ENCODE measurements at places on chromosomes 5 and 9.

- no peak for DNase-seq
Measured at GRCh38 chr5:14112998-14113652, 30.0 kb upstream of the TRIO start.

DNA sequence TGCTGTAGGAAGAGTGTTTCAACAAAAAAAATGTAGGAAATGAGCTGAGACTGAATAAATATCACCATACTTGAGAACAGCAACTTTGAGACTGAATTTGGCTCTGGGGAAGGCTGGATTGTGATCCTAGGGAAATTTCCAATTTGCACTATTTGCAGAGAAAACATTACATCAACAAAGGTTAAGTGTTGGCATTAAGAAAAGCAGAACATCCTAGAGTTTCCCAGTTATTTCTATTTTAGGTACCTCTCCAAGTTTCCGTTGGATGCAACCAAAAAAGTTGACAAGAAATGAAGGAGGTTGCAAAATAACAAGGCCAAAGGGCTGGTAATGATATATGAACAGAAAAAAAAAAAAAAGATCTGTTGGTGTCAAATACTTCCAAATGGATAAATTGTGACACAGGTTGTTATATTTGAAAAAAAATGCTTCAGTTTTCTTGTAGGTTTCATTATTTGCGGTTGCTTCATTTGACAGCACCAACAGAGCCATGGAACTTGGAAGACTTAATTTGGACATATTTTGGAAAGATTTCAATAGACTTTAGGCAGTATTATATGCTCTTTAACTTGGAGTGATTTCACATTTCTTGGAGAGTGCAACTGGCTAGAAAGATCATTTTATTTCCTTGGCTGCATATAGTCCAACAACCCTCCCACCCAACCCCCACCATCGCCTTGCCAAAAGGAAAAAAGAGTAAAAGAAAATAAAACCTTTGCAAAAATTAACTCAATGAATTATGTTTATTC is 230.8 kb downstream of the ZNF608 start:
- no peak for DNase-seq

DNA sequence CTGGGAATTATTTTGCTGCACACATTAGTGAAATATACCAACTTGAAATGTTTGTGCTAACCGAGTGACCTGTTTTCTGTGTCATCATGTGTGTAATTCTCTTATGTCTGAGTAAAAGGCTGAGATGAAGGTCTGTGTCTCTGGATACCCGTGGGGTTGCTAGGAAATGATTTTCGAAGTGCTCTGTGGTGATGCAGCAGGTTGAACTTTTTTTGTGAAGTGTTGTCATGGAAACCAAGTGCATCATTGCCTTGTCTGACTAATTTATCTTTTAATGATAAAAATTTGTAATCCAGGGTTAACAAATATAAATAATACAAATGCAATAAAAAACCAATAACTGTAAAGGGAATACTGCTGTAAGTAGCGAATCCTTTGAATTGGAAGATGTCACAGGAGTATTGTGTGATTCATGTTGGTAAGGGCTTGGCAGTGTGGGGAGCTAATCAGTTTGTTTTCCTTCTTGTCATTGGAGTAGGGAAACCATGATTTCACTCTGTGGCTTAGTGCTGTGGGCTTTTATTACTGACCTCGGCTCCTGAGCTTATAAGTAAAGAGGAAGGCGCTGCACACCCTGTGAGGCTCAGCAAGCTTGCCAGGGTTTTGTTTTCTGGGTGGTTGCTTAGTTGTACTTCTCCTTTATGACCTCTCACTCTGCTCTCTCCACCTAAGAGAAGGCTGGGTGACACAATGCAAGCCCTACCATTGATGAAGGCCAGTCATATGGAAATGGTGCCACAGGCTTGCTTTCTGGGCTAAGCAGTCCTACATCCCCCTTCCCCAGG is 22.3 kb downstream of the PDE8B start:
- no peak for DNase-seq

- DNase-seq, result no peak
Measured at GRCh38 chr9:107894572-107895261, 405.1 kb upstream of the KLF4 start.

- DNase-seq, result no peak
Measured at GRCh38 chr9:115024925-115025535, 92.9 kb downstream of the TNC start.

GRCh38 chr5:82512025-82512424 is 233.9 kb upstream of the RPS23 start:
- no peak for DNase-seq

- DNase-seq, result no peak
Measured at GRCh38 chr5:76222318-76222717, 139.1 kb downstream of the SV2C start.

DNA sequence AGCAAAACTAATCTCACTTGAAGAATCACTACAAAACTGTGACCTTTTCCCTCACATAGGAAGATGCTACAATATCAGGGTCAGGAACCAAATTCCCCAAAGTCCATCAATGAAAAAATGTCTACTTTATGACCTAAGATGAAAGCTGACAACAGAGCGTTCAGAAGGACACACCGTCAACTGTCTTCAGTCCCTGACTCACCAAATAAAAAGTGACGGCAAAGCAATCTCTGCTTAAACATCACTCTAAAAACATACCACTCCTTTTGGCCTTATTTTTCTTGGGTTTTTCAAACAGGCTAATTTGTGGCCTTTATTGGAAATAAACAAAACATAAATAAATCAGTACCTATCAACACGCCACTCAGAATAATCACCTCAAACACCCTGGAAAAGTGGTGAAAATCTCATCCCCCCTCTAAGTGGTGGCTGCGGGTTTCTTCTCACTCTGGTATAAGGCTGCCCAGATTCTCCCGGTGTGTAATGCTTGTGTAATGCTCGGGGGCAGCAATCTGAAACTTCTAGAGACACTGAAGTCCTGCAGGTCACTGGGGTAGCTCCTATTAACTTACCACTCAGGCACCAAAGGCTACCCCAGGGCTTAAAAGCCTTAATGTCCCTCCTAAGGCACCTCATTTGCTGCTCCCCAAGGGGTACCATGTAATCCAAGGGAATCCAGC is 29.5 kb downstream of the SEMA4D start:
- DNase-seq, result no peak

DNA sequence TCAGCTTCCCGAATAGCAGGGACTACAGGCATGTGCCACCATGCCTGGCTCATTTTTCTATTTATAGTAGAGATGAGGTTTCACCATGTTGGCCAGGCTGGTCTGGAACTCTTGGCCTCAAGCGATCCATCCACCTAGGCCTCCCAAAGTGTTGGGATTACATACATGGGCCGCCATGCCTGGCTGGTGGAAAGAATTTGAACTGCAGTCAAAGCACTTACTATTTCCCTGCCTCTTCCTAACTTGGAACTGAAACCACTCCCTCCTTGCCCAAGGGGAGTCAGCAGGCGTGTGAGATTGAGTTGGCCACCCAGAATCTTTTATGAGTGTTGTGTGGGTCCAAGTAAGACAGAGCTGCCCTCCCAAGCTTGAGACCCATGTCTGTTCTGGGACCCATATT is 86.1 kb upstream of the PTPN3 start:
- DNase-seq, result no peak

- DNase-seq, result no peak
Measured at GRCh38 chr5:170268884-170269283, 28.7 kb downstream of the LCP2 start.

DNA sequence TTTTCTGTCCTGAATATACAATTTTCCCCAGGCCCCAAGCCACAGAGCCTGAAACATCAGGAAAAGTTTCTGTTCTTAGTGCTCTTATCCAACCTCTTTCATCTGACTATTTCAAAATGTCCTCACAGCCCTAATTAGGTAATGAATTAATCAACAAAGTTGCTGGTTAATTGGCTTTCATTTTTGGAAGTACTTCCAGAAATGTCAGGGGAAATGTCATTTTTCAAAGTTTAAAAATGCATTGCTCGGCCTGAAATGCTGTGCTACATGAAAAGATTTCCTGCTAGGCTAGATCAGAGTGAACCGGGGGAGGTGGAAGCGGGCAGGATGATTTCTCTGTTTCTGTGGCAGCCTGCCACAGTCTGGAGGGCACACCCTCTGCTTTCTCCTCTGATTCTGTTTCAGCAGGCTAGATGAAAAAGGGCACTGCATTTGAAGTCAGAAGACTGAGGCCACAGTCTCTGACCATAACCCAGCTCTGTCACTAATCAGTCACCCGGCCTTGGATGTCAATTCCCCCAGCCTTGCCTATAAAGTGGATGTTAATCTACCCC is 55.9 kb upstream of the BARX1 start:
- DNase-seq, result no peak

GRCh38 chr5:176731506-176732160 is 78.7 kb upstream of the UNC5A start:
- DNase-seq, result no peak

GRCh38 chr9:3879315-3879714 is 353.5 kb upstream of the RFX3 start:
- no peak for DNase-seq

GRCh38 chr9:36127652-36128244 is 8.8 kb upstream of the GLIPR2 start:
- no peak for DNase-seq

DNA sequence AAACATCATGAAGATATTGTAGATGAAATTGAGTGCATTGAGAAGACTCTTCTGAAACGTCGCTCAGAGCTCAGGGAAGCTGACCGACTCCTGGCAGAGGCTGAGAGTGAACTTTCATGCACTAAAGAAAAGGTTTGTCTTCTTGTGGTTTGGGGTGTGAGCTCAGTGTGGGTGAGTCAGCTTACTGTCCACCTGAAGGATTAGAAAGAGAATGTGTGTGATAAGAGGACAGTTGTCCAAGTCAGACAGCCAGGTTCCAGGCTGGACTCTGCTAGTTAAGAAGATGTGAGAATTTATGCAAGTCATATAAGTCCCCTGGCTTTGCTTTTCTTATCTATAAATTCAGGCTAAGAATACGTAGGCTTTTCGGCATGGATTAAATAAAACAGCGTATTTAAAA is 46.9 kb downstream of the RAB14 start:
- no peak for DNase-seq

- no peak for DNase-seq
Measured at GRCh38 chr5:74598731-74599130, 41.8 kb downstream of the ENC1 start.

DNA sequence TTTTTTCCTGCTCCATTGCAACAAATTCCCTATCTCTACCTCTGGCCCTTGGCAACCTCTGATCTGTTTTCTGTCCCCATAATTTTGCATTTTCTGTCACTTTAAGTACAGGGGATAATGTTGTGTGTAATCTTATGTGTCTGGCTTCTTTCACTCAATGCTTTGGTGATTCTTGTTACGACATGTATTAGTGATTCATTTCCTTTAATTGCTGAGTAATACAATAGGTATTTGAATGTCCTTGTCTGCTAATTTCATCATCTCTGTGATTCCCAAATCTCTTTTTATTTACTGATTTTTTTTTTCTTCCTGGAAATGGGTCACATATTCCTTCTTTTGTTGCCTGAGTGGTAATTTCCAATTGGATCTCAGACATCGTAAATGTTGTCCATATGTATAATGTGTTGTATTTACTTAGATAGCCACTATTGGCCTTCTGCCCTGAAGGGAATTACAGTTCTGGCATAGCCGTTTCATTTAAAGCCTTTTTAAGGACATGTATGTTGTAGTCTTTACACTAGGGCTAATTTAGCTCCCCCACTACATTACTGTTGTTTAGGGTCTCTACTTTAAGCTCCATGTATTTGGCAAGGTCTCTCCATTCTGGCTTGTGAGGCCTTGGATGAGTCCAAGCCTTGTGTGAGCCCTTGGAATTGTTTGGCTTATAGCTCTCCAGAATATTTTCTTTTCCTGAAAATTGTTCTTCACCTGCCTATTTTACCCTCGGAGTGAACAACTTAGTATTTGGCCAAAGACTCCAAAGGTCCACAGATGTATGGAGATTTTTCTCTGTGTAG is 683.8 kb downstream of the LRRC70 start:
- DNase-seq, result no peak

- DNase-seq, result no peak
Measured at GRCh38 chr9:83330207-83331196, 207.7 kb downstream of the FRMD3 start.

DNA sequence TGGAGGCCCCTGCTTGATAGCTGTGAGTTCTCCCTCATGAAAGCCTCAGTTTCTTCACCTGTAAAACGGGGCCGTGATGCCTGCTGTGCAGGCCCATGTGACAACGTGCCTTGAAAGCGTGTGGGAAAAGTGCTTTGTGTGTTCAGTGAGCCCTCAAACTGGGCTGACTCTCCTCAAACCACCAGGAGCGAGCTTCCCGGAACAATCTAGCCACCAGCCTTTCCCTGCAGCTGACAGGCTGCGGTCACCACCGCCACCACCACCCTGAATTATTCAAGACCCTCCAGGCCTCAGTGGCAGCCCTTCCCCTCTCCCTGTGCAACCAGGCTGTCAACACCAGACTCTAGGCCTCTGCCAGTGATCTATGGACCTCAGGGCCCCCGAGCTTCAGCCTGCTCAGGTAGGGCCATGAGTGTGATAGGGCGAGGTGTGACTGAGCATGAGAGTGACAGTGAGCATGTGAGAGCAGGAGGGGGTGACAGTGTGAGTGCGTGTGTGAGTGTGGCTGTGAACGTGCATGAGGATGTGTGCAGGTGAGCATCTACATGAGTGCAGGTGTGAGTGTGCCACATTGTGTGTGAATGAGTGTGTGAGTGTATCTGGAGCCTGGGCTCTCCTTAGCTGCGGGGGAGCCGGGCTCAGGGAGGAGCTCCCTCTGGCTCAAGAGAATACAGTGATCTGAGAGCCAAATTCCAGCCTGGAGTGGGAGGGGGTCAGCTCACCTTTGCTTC is 53.3 kb upstream of the PSD2 start:
- DNase-seq, result no peak

DNA sequence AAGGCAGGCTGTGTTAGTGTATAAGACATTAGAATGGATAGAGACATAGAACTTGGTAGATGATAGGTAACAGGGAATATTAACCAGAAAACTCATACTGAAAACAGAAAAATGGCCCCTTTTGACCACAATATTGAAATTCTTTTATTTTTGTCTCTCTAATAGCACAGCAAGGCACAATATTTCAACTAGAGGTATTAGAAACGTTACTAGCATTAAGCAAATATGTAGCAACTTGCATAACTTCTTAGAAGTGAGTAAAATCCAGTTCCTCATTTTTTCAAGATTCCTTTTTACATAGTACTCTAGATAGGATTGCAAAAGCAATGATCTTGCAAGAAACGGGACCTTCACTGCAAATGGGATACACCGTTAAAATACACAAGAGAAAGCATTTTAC is 102.7 kb upstream of the VCAN start:
- DNase-seq, result no peak

GRCh38 chr5:151208481-151208914 is 15.4 kb downstream of the CCDC69 start:
- DNase-seq, result no peak

Measured in coronary artery (tissue), 2 donors.